NCI-H526 treated with DMSO at 0.1 percent for 48 hours (cell line): ENCODE measurements at places on chromosomes 7 and 10.
A peak's percentile ranks its signal among the peaks of the same experiment; 100 is the strongest.

- DNase-seq = no peak
Observed at GRCh38 chr10:116190883-116191282, 82.1 kb downstream of the GFRA1 start.

DNA sequence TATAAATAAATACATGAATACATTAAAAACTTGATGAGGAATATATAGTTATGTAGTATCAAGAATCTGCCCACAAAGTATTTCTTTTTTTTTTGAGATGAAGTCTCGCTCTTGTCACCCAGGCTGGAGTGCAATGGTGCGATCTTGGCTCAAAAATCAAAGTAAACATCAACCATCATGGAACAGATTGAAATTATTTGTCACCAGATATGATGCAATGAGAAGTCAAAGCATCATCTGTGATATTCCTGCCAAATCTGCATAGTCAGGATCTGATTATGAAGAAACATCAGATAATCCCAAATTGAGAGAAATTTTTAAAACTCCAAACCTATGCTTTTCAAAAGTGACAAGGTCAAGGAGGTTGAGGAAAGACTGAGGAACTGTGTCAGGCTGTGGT lies 5.1 kb upstream of the CYP2C18 start:
- no peak for DNase-seq

DNA sequence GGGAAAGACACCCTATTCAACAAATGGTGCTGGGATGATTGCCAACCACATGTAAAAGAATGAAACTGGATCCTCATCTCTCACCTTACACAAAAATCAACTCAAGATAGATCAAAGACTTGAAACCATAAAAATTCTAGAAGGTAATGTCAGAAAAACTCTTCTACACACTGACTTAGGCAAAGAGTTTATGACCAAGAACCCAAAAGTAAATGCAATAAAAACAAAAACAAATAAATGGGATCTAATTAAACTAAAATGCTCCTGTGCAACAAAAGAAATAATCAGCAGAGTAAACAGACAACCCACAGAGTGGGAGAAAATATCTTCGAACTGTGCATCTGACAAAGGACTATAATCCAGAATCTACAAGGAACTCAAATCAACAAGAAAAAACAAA lies 504.2 kb upstream of the MBL2 start:
- DNase-seq = no peak

DNA sequence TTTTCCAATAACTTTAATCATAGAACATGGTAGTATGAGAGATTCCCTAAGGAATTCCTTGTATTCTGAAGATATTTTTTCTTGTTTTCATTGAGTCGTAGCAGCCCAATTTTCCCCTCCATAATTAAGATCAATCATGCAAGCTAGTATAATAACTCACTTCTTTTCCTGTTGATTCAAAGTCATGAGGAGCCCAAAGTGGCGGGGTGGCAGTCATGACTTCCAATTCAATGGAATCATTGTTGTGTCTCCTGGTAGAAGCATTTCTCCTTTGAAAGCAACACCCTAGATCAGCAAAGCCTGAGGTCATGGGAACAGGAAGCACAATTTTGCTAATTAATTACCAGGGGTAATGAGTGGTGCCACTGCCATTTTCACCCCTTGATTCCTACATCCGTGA lies 77.6 kb upstream of the MAGI2 start:
- DNase-seq = no peak

DNA sequence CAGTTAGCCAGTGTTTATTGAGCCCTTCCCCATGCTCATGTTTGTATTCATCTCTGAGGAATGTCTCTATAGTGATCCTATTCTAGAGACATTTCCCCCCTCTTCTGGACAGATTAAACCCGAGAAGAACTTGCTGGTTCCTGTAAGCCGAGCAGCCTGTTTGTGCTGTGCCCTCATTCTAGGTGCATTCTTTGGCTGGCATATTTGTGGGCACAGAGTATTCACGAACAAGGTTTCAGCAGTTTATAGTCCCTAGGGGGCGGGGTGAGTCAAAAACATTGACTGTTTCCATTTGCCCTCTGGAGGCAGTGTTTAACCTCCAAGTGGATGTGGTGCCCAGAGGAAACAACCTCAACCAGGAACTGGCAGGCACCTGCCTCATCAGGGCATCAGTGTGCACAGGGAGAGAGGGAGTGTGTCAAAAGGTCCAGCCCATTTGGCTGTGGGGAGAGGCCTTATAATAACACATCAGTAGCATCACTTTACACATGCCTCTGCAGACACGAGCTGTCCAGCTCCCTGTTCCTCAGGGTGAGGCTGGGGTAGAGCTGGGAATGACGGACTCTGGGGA lies 273.3 kb upstream of the LRGUK start:
- DNase-seq = peak; percentile 20

GRCh38 chr7:36533717-36534116 lies 144.1 kb downstream of the ANLN start:
- no peak for DNase-seq

DNA sequence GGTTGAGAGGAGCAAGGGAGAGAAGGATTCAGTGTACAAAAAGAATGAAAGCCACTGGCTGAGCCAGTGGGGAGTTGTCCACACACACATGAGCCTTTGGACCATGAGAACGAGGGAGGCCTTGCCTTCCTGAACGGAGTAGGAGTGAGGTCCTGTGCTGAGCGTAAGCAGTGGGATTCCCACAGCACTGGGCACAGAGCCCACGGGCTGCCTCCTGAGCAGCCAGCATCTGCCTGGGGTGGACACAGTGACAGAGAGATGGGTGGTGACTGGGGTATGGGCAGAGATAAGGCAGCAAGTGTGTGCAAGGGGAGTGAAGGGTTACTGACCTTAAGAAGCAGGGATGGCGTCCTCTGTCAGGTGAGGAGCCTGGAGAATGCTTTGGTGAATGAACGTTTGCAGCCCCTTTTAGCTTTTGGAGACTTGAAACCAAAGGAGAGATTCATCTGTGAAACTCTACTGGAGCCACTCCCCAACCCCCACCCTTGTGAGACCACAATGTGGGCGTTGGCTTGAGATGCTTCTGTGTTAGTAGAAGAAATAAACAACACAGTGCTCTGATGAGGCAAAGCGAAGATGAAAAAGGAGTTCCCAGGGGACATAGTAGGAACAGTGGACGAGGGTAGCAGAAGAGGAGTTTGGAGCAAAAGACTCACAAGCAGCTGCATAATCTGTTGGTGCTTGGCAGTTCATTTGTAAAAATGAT lies 56.5 kb downstream of the FIGNL1 start:
- no peak for DNase-seq
